ENCODE measurements at places on chromosomes 2 and 18.

GRCh38 chr2:44084850-44085249 lies 83.8 kb upstream of the PPM1B start:
- no peak for DNase-seq

DNA sequence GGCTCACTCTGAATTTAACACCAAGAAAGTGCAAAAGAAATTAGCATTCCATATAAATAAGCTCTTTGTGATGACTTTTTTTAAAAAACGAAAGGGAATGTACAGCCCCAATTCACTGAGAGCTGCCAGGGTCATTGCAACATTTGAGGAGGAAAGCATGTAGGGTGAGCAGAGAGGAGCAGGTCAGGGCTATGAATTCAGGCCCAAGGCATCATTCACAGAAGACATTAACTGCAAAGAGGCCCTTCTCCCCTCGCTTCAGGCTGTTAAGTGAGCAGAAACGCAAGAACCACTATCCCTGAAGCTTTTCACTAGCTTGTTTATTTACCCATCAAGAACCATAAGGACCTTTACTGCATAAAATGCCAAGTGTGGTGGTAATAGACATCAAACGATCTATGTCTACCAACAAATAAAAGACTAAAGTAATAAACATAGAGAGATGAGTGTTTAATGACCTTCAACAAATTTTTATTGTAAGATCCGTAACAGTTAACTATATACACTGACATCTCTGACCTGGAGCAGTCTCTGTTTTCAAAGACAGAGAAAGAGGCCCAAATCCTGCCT lies 333.1 kb upstream of the HNRNPA3 start:
- DNase-seq = no peak

DNA sequence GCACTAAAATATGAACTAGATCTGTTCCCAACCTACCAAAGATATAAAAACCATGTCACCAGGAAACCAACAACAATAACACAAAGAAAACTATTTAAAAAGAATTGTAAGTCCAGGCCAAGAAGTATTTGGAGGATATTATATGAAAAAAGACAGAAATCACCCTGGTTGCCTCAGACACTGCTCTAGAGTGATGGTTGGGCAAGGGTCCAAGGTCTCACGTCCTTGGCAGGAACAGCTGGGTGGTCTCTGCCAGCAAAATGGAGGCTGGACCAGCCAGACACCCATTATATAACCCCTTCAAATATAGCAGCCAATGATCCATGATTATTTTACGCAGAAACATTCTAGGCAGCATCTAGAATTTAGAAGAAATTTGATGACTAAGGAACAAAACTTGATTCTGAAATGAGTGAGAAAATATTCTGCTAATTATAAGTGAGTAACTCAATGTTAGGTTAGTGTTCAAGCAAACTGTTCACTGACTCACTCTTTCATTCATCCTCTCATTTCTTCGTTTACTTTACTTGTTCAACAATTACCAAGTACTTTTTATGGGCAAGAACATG lies 35.4 kb downstream of the MRPL35 start:
- DNase-seq = no peak

GRCh38 chr18:24274837-24275236 lies 122.8 kb downstream of the OSBPL1A start:
- DNase-seq = no peak

DNA sequence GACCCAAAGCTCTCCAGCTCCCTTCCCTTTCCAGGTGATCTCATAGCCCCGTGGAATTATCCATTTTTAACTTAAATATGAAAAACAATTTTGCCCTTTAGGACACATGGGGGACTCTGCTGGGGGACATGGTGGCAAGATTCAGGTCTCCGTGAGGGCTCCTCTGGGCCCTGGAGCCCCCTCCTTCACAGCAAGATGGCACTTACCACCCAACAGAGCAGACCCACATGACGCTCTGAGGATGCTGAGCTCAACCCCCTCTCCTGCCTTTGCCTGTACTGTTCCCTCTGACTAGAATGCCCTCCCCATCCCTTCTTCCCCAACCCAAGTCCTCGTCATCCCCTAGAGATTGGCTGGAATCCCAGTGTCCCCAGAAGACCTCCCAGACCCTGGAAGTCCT lies 17.2 kb downstream of the TEX51 start:
- DNase-seq = no peak

DNA sequence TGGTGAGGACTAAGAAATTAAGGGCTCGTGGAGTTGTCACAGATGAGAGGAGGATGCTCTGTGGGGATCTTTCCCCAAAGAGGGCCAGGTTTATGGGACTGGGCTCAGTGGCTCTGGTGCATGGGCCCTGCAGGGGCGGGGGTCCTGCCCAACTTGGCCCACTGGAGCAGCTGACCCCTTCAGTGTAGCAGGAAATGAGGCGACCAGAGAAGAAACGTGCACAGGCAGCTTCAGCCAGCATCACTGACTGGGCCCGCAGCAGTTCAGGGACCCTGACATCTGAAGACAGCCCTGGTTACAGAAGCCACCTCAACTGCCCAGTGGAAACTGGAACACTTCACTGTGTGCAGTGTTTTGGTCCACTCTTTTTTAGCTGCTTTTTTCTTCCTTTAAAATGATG lies 72.8 kb downstream of the EMILIN2 start:
- no peak for DNase-seq

GRCh38 chr2:222960126-222960525 lies 91.9 kb upstream of the KCNE4 start:
- DNase-seq = no peak

- DNase-seq = no peak
These were observed 145.2 kb upstream of the MMADHC start for GRCh38 chr2:149732730-149733290.

GRCh38 chr2:191115391-191115790 lies 35.4 kb downstream of the STAT4 start:
- no peak for DNase-seq

DNA sequence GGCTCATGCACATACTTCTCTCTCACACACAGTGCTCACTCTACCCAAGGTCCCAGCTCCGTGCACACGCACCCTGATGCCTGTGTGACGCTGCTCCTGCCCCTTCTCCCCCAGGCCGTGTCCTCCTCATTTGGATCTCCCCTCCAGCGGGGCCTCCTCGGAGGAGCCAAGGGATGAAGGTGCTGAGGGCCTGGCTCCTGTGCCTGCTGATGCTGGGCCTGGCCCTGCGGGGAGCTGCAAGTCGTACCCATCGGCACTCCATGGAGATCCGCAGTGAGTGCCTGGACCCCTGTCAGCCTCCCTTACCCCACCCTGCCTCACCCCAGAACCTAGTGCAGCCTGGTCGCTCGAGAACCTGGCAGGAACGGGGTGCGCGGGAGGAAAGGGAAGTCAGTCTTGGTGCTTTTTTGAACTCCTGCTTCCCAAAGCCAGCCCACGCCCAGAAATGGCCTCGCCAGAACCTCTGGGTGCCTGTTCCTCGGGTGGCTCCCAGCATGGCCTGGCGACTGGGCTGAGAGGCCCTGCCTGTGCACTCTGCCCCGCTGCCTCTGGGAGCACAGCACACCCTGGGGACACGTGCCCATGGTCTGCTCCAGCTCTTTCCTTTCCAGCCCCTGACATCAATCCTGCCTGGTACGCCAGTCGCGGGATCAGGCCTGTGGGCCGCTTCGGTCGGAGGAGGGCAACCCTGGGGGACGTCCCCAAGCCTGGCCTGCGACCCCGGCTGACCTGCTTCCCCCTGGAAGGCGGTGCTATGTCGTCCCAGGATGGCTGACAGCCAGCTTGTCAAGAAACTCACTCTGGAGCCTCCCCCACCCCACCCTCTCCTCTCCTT lies at the start of gene PRLH:
Gene PRLH, plus strand, starts transcription at position 174 of the 835 bp plus-strand sequence. Its CDS starts 0 bp downstream, at position 174.
- DNase-seq = no peak

DNA sequence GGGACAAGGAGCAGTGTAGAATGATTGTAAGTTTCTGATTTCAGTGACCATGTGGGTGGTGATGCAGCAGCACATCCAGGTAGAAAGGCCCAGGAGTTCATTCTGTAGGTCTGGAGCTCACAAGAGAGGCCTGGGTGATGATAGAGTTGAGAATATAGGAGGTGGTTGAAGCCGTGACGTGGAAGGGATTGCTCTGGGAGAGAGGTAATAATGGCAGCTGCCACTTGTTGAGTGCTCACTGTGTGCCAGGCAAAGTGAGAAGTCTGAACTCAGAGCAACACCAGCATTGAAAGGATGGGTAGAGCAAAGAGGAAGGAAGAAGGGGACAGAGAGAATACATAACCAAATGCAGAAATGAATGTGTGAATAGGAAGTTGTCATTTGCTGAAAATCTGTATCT lies 3.3 kb downstream of the TTLL4 start:
- DNase-seq = no peak

- no peak for DNase-seq
These were observed 8.0 kb downstream of the CLUL1 start for GRCh38 chr18:604771-605170.

- DNase-seq = no peak
These were observed 396.8 kb upstream of the ID2 start for GRCh38 chr2:8285081-8285480.

GRCh38 chr18:58381676-58382411 lies 247.0 kb downstream of the ALPK2 start:
- no peak for DNase-seq

- DNase-seq = no peak
These were observed 310.4 kb downstream of the MTX2 start for GRCh38 chr2:176579608-176580007.

GRCh38 chr18:58998401-58999203 lies 133.9 kb downstream of the ZNF532 start:
- DNase-seq = no peak

DNA sequence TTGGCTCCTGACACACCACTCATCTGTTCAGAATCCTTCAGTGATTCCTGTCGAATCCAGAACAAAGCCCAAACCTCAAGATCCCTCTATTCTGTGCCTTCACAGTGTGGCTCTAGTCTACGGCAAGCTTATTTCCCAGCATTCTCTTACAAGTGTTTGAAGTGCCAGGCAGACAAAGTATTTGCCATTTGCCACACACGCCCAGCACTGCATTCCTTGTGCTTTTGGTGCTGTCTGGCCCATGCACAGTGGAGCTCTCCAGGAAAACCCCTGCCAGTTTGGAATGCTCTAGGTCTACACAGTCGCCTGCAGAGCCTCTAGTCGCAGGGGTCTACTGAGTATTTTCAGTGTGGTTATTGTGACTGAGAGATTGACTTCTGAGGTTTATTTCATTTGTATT lies 258.6 kb upstream of the RAB12 start:
- no peak for DNase-seq

DNA sequence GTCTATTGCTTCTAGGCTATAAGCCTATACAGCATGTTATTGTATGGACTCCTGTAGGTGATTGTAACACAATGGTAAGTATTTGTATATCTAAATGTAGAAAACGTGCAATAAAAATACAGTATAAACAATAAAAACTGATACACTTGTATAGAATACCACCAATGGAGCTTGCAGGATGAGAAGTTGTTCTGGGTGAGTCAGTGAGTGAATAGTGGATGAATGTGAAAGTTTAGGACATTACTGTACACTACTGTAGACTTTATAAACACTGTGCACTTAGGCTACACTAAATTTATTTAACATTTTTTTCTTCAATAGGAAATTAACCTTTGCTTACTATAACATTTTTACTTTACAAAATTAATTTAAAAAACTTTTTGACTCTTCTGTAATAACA lies 679.2 kb upstream of the ZNF804A start:
- no peak for DNase-seq

GRCh38 chr2:74991977-74992376 lies 33.5 kb downstream of the POLE4 start:
- DNase-seq = no peak

DNA sequence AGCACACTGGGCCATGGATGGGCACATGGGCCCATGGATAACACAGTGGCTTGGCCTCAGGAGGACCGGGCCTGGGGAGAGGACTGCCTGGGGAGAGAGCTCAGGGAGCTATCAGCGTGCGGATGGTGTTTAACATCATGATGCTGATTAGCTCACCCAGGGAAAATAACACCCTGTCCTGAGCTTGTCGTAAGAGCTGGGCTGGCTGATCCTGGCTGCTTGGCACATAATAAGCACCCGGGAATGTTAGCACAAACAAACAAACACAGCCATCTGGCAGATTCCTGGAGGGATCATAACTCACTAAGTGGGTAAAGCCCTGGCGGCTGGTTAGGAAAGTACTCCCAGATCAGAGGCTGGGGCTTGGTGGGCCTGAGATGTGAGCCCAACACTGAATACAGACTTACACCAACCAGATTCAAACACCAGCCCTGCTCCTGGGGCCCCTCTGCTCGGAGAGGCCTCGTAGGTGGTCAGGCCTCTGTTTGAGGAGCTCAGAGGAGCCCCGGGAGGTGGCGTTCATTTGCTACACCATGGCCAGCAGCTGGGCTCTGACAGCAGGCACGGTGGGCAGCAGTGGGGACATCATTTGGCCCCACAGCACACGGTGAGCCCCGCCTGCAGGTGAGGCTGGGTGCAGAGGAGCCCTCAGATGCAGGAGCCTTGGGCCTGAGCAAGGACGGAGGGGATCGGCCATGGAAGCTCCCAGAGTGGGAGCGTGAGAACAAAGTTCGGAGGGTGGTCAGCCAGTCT lies 193.4 kb upstream of the HDAC4 start:
- no peak for DNase-seq

- DNase-seq = no peak
These were observed 116.5 kb downstream of the GALR1 start for GRCh38 chr18:77366067-77366719.
